ENCODE measurements at places on chromosomes 11 and 22. TPM values are rescaled to one million over a fixed set of nuclear protein-coding genes. Genes with fewer than 3 reads are reported as not detected.
A peak's percentile ranks its signal among the peaks of the same experiment; 100 is the strongest.

Gene SYT7
- not detected for total RNA-seq

Gene BARX2
- not detected for total RNA-seq

DNA sequence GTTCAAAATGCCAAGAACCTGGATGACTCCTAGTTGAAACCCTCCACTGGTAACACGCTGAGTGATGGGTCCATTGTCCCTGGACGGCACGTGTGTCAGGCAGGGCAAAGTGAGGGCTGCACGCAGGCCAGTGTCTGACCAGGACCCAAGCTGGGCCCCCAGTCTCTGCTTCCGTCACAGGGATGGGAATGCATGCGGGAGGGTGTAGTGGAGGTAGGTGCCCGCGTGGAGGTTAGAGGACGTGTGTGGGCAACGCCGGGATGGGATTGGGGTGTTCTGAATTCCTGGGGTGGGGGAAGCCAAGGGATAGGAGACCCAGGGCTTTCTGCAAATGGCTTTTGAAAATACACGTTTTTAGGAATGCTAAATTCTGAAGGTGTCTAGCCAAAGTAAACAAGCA lies 943.3 kb downstream of the BRD1 start:
- no peak for DNase-seq
- no peaks in the 10 kb centered on the region for H3K4me1 ChIP-seq
- no peaks in the 10 kb centered on the region for H3K36me3 ChIP-seq
- H3K27me3 ChIP-seq = no peaks in the 10 kb centered on the region
- no peak overlapping the region for H3K4me3 ChIP-seq

- H3K4me3 ChIP-seq = no peak overlapping the region
- H3K27me3 ChIP-seq = no peaks in the 10 kb centered on the region
- no peaks in the 10 kb centered on the region for H3K4me1 ChIP-seq
- no peaks in the 10 kb centered on the region for H3K36me3 ChIP-seq
- no peak overlapping the region for H3K27ac ChIP-seq
Measured at GRCh38 chr11:78259777-78260487, 71.2 kb downstream of the USP35 start.

GRCh38 chr22:43005106-43005505 lies 9.8 kb downstream of the PACSIN2 start:
- no peak overlapping the region for H3K27ac ChIP-seq
- H3K4me3 ChIP-seq = no peak overlapping the region
- no peaks in the 10 kb centered on the region for H3K27me3 ChIP-seq
- H3K4me1 ChIP-seq = peaks cover 84% of the 10 kb centered on the region
- DNase-seq = no peak
- H3K36me3 ChIP-seq = no peaks in the 10 kb centered on the region

- H3K36me3 ChIP-seq = no peaks in the 10 kb centered on the region
- DNase-seq = no peak
- H3K27me3 ChIP-seq = peaks cover 10% of the 10 kb centered on the region
- H3K4me3 ChIP-seq = no peak overlapping the region
- peaks cover 14% of the 10 kb centered on the region for H3K4me1 ChIP-seq
Measured at GRCh38 chr11:45651156-45651555, 14.3 kb downstream of the CHST1 start.

DNA sequence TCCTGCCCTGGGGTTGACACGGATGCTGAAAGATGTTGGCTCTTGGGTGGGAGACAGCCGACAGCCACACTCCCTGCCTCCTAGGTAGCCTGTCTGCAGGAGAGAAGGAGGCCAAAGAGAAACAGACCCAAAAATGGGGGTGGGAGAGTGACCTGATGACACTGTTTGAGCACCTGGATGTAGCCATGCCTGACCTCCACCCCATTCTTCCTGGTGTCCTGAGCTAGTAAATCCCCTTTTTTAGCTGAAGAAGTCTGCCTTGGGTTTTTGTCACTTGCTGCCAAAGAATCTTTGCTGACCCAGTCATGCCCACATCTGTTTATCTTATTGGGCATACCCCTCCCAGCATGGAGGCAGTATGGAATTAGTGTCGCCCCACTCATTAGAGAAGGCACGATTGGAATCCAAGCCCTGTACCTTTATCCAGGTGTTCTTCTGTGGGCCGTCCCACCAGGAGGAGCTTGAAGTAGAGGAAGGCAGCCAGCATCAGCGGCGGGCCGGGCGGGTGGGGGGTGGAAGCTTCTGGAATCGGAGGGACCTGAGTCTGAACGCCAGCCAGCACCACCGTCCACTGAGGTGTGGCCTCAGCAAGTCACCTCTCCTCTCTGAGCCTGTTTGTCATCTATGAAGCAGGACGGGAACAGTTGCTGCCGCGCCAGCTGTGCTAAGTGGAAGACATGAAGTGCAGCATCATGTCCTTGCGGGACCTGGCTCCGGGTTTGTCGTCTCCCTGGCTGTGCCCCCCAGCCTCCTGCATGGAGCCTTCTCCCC lies 37.8 kb downstream of the IGHMBP2 start:
- DNase-seq = no peak
- H3K4me3 ChIP-seq = no peak overlapping the region
- H3K27ac ChIP-seq = peak overlapping the region; percentile 61
- H3K27me3 ChIP-seq = no peaks in the 10 kb centered on the region

Gene KIRREL3
- not detected for total RNA-seq

DNA sequence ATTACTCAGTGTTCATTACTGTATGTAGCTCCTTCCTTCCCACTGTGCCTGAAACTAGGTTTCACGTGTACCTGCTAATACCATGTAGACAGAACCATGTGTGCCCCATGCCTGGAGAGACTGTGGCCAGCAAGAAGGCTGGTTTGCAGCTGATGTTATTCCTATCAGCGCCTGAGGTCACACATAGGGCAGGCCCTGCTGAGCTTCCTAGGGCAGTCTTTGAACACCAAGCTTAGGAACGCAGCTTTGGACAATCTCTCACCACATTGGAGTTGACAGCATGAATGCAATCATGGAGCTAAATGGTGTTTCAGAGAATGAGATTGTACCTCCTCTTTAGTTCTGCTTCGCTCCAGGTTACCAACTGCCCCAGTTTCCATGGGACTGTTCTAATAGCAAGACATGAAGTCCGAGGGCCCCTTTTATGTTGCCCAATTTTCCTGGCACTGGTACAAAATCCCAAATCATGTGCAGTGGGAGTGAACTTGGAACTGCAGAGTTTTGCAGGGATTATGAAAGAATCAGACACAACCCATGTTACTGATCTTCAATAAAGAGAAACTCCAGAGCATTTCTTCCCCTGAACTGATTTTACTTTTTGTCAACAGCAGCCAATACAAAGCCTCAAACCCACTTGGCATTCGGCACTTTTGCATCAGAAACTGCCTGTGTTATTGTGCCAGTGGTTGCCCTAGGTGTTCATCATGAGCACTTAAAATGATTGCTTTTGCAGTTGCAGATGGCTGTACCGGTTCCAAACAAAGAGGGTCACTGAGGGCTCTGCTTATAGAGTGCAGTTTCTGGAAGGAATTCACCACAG lies 154.2 kb upstream of the TTC12 start:
- DNase-seq = no peak
- H3K36me3 ChIP-seq = no peaks in the 10 kb centered on the region
- no peak overlapping the region for H3K27ac ChIP-seq
- H3K4me3 ChIP-seq = no peak overlapping the region
- H3K4me1 ChIP-seq = no peaks in the 10 kb centered on the region
- H3K27me3 ChIP-seq = peaks cover 9% of the 10 kb centered on the region

Gene LDHAL6A
- total RNA-seq = not detected

GRCh38 chr11:133040289-133040900 lies 491.9 kb downstream of the OPCML start:
- H3K4me1 ChIP-seq = no peaks in the 10 kb centered on the region
- H3K4me3 ChIP-seq = no peak overlapping the region
- no peaks in the 10 kb centered on the region for H3K36me3 ChIP-seq
- no peaks in the 10 kb centered on the region for H3K27me3 ChIP-seq

GRCh38 chr22:19109198-19110063 lies 12.8 kb downstream of the DGCR2 start:
- H3K4me1 ChIP-seq = peaks cover 77% of the 10 kb centered on the region
- no peaks in the 10 kb centered on the region for H3K27me3 ChIP-seq
- peak overlapping the region; percentile 88 for H3K4me3 ChIP-seq

Gene KRTAP5-11
- not detected for total RNA-seq

- DNase-seq = no peak
- peaks cover 62% of the 10 kb centered on the region for H3K36me3 ChIP-seq
- peak overlapping the region; percentile 86 for H3K27ac ChIP-seq
- H3K4me1 ChIP-seq = peaks cover 72% of the 10 kb centered on the region
Measured at GRCh38 chr11:6727971-6728760, 43.6 kb downstream of the OR2AG2 start.

Gene LUZP2
- total RNA-seq = not detected

DNA sequence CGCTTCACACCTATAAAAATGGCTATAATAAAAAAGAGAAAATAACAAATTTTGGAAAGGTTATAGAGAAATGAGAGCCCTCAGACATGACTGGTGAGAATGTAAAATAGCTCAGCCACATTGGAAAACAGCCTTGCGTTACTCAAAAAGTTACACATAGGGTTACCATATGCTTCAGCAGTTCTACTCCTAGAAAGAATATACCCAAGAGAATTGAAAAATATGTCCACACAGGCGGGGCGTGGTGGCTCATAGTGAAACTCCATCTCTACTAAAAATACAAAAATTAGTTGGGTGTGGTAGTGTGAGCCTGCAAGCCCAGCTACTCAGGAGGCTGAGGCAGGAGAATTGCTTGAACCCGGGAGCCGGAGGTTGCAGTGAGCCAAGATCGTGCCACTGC lies 7.6 kb upstream of the JHY start:
- H3K4me3 ChIP-seq = no peak overlapping the region
- no peaks in the 10 kb centered on the region for H3K27me3 ChIP-seq
- no peak overlapping the region for H3K27ac ChIP-seq
- H3K4me1 ChIP-seq = peaks cover 37% of the 10 kb centered on the region
- peaks cover 8% of the 10 kb centered on the region for H3K36me3 ChIP-seq
- DNase-seq = no peak

Gene UFD1
- 50.2 TPM for total RNA-seq

GRCh38 chr11:11291041-11292015 lies 61.7 kb downstream of the CSNK2A3 start:
- peaks cover 8% of the 10 kb centered on the region for H3K27me3 ChIP-seq
- no peaks in the 10 kb centered on the region for H3K36me3 ChIP-seq
- no peak for DNase-seq

DNA sequence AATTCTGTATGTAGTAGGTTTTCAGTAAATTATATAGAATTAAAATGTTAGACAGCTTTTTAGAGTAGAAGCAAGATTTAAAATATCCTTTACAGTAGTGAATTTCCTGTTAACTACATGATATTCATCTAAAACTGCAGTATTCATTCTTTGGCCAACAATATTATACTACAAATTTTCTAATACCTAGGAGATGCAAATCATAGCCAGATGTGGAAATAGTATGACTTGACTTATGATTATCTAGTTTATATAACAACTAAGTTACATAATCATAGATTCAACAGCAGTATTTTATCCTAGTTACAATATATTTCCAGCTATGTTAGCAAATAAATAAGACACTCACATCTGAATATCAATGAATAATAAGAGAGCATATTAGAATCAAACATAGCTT lies 163.2 kb downstream of the MSANTD4 start:
- H3K27ac ChIP-seq = no peak overlapping the region
- H3K36me3 ChIP-seq = no peaks in the 10 kb centered on the region
- DNase-seq = no peak
- no peaks in the 10 kb centered on the region for H3K4me1 ChIP-seq
- H3K4me3 ChIP-seq = no peak overlapping the region

DNA sequence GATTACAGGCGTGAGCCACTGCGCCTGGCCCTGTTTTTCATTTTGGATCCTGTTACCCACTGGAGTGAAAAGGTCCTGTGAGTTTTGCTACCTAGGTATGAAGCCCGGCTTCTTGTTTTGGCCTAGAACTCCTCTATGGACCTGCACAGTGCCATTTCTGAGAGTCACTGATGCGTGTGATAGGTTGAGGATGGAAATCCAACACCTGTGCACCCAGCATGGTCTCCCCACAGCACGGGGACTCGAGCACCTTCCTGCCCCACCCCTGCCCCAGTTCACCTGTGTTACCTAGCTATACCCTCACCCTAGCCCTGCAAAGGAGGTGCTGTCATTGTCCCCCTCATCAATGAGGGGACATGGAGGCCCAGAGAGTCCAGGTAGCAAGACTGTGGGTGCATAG lies 5.1 kb downstream of the FBLN1 start:
- no peaks in the 10 kb centered on the region for H3K36me3 ChIP-seq
- no peak overlapping the region for H3K4me3 ChIP-seq
- no peak overlapping the region for H3K27ac ChIP-seq
- H3K4me1 ChIP-seq = no peaks in the 10 kb centered on the region
- peaks cover 11% of the 10 kb centered on the region for H3K27me3 ChIP-seq

DNA sequence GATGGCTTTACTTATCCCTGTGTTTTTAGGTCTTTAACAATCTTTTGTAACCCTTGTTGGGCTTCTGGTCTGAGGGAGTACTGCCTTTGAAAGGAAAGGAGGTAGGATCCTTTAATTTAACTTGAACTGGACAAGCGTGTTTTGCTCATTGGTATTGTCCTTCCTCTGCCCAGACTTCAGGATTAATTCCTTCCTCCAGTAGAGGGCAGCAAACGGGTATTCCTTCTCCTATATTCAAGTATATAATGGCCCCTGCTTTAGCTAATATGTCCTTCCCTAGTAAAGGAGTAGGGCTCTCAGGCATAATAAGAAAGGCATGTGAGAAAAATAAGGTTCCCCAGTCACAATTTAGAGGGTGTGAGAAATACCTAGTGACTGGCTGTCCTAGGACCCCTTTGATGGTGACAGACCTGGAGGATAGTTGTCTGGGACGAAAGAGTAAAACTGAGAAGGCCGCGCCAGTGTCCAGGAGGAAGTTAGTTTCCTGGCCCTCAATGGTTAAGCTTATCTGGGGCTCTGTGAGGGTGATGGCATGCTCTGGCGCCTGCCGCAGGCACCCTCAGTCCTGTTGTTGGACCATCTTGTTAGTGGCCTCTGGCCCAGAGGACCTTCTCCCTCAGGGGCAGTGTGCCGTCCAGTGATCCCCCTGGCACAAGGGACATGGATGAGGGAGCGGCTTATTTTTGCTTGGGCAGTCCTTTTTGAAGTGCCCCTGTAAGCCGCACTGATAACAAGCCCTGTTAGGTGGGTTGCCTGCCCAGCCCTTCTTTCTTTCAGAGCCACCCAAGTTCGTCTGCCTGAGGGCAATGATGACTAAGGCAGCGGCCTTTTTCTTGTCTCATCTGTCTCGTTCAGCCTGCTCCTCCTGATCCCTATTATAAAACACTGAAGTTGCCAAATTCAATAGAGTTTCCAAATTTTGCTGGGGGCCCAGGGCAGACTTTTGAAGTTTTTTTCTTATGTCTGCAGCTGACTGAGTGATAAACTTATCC lies 51.8 kb downstream of the C11orf71 start:
- H3K27me3 ChIP-seq = no peaks in the 10 kb centered on the region
- no peaks in the 10 kb centered on the region for H3K36me3 ChIP-seq
- H3K27ac ChIP-seq = no peak overlapping the region
- DNase-seq = peak; percentile 62

Gene ASCL2
- not detected for total RNA-seq

Gene CDC45
- total RNA-seq = 0.69 TPM

GRCh38 chr11:32960553-32961164 lies 55.0 kb upstream of the DEPDC7 start:
- H3K27me3 ChIP-seq = no peaks in the 10 kb centered on the region
- H3K4me3 ChIP-seq = no peak overlapping the region
- DNase-seq = peak; percentile 61

- peak overlapping the region; percentile 95 for H3K27ac ChIP-seq
- DNase-seq = no peak
- no peaks in the 10 kb centered on the region for H3K27me3 ChIP-seq
Measured at GRCh38 chr22:43015677-43016042, 711 bp upstream of the PACSIN2 start.

Gene CELSR1
- 1.2 TPM for total RNA-seq

Gene GAS2
- 5.7 TPM for total RNA-seq

GRCh38 chr11:102583141-102583873 lies 41.8 kb downstream of the MMP20 start:
- no peak overlapping the region for H3K27ac ChIP-seq
- H3K36me3 ChIP-seq = peaks cover 4% of the 10 kb centered on the region
- no peak for DNase-seq
- no peak overlapping the region for H3K4me3 ChIP-seq

Gene OR52A1
- total RNA-seq = not detected

Gene HBD
- not detected for total RNA-seq

Gene F2
- total RNA-seq = not detected

All from naive thymus-derived CD8-positive, alpha-beta T cell (primary cell).